AG08396 (cell line): ENCODE measurements at places on chromosomes 5 and 9.
A peak's percentile ranks its signal among the peaks of the same experiment; 100 is the strongest.

GRCh38 chr5:126914801-126915436, 115.4 kb downstream of the MARCHF3 start:
- DNase-seq, result no peak

DNA sequence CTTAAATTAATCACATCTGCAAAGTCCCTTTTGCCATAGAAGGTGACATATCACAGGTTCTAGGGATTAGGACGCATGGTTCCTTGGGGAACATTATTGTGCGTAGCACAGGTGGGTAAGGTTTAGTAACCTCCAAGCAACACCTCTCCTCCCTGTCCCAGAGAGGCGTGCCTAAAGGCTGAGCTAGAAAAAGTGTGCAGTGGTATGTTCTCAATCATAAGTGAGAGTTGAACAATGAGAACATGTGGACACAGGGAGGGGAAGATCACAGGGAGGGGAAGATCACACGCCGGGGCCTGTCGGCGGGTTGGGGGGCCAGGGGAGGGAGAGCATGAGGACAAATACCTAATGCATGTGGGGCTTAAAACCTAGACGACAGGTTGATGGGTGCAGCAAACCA, 14.9 kb downstream of the DAB2IP start:
- DNase-seq, result no peak

DNA sequence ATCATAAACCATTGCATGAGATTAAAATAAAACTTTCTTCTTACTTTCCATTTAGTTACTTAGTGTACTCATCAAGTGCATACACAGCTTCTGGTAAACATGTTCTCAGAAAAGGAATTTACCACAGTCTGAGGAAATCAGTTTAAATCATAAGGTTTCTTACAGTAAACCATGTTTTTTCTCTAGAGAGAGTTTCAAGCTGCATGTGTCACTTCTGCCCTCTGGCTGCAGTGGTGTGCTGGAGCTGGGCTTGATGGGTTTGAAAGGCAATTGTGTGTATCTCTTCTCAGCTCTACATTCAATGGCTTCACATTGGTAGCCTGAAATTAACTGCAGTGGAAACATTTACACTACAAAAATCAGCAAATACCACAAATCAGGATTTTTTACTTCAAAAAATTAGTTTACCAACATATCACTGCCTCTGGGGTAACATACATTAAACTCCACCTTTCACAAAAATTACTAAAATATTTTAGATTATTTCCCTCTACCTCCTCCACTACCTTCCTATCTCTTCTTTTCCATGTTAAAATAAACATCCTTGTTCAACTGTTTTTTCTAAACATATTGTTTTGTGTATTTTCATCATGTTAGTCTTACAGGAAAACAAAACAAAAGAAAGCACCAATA, 414.3 kb downstream of the ANXA1 start:
- DNase-seq, result no peak

- peak; percentile 46 for DNase-seq
Observed at GRCh38 chr5:150180241-150181026, 9.4 kb upstream of the SLC6A7 start.

GRCh38 chr5:88879724-88880123, 3.3 kb downstream of the MEF2C start:
- DNase-seq, result no peak

- DNase-seq, result no peak
Observed at GRCh38 chr5:65078331-65078730, 309.6 kb downstream of the CWC27 start.

- DNase-seq, result no peak
Observed at GRCh38 chr5:71974165-71974564, 133.1 kb upstream of the MAP1B start.

DNA sequence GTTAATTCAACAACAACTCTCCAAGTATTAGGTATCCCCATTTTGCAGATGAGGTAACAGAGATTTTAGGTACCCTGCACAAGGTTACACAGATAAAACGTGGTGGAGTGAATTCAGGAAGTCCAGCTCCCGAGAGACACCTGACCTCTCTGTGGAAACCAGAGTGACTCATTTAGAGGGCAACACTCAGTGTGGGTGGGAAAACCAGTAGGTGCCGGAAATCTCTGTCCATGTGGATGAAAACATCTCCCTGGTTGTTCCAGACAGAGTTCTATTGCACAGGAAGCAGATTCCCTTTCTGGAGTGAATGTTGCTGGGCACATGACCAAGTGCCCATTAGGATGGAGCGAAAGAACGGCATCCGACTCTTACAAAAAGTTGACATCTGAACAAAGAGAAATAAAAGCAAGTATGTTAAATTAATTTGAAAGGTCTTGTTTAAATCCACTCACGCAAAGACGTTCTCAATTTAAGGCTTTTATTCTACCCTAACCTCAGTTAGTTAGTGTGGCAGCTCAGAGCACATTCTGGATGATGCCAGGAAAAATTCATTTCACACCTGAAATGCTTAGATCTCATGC, 391.9 kb upstream of the WWC1 start:
- no peak for DNase-seq

DNA sequence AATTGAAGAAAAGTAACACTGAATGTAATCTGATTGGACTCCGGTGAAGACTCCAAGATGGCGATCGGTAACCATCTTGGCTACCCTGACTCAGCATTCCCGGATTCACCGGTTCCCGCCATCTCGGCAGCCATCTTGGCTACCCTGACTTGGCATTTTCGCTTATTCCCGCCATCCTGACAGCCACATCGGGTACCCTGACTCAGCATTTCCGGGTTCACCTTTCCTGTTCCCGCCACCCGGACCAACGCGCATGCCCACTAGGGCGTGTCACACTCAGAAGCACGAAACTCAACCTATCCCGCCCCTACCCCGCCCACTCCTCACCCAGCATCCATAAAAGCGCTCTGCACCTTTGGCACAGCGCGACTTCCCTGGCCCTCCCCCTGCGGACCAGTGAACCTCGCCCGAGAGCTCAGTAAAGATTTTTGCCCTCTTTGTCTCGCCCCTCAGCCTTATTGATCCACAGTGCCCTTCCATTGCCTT, 17.2 kb downstream of the SPTLC1 start:
- DNase-seq, result no peak

- no peak for DNase-seq
Observed at GRCh38 chr9:17484906-17485305, 94.0 kb upstream of the SH3GL2 start.

DNA sequence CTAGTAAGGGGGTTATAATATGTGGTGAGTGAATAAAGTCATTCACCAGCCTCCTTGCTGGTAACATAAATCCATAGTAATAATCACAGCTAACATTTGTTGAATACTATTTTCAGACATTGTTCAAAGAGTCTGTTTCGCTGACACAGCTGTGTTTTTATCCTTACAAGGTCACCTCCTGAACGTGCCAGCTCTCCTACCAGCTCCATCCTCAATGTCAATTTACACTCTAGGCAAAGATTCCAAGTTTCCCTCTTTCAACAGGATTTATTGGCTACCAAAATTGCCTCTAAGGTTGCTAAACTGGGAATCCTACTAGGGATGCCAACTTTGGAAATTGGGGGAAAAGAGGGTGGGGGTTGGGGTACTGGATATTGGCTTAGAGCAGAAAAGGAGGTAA, 30.7 kb upstream of the SMC5 start:
- DNase-seq, result no peak

DNA sequence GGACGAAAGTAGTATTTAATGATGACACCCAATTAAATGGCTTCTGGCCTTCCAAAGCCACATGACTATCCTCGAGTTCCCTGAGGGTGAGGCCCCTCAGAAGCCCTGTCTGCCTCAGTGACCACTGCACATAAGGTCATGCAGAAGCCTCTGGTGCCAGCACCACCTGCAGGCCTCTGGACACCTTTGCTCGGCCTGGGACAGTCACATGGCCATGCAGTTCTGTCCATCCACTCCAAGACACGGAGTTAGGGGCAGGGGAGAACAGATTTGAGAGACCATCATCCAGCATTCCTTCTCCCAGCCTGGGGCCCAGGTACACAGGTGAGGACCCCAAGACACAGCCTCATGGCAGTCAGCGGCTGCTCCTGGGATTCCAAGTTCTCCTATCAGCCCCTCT, 145.0 kb downstream of the ROR2 start:
- DNase-seq, result no peak

GRCh38 chr9:130634801-130635200, 29.6 kb upstream of the PRDM12 start:
- no peak for DNase-seq

DNA sequence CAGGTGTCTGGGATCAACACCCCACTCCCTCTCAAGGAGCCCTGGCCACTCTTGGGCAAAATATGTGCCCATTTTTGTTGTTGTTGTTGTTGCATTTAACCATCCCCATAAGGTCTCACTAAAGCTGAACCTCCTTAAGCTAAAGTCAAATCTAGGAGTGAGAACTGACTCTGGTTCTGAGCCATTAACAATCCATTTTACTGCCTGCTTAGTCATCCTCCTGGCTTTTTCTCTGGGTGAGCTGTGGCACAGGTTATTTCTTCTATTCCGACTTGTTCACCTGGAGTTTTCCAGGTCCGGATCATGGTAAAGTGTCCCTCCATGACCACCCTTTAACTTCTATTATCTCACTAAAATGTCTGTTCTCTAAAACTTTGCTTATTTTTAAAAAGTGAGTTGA, 85.2 kb downstream of the CAMK4 start:
- DNase-seq, result no peak
